ENCODE measurements at places on chromosomes 2 and 18.
A peak's percentile ranks its signal among the peaks of the same experiment; 100 is the strongest.

- no peak for DNase-seq
Observed at GRCh38 chr2:126444512-126444911, 211.4 kb upstream of the GYPC start.

DNA sequence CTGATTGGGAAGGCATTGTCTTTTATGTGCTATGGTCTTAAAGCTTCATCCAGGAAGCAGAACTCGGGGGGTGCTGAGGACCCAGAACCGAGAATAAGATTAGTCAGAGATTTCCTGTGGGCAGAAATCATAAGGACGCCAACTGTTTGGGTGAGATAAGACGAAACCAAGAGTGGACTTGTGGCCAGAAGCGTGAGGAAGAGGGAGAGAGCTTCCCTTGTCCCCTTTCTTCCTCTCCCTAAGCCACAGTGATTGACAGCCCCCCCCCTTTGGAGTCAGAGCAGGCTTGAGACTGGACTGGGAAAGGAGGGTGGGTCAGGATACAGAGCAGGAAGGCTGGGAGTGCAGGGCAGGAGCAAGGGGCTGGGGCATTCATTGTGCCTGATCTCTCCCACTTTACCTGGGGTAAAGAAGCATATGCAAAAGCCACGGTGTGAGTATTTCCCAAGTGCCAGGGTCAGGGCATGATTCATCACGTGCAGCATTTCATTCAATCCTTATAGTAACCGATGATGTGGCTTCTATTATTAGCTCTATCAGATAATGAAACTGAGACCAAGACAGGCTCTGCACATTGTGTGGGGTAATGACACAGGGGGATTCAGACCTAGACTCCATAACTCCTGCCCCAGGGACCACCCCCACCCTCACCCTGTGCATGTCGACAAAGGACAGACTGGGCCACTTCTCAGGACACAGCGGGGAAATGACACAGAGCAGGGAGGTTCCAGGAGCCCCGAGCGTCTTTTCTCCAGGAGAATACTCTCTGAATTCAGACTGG lies 3.0 kb upstream of the IL1RN start:
- peak; percentile 35 for DNase-seq

GRCh38 chr2:85933753-85934594 lies 45.2 kb upstream of the ST3GAL5 start:
- DNase-seq: no peak

DNA sequence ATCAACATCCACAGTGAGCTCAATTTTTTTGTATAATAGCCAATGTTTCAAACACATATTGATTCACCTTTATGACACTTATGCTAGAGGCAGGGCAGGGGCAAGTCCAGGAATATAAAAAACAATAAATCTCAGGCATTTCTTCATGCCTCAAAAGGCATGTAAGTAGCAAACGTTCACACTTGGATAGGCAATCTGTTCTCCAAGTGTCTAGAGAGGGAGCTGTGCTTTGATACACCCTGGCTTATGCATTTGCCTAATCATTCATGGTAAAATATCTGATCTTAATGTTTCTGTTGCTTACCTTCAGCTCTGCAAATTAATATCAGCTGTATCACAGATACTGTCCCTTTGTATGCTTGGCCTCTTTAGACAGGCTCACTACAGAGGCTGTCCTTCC lies 464.5 kb upstream of the SETBP1 start:
- DNase-seq: no peak

DNA sequence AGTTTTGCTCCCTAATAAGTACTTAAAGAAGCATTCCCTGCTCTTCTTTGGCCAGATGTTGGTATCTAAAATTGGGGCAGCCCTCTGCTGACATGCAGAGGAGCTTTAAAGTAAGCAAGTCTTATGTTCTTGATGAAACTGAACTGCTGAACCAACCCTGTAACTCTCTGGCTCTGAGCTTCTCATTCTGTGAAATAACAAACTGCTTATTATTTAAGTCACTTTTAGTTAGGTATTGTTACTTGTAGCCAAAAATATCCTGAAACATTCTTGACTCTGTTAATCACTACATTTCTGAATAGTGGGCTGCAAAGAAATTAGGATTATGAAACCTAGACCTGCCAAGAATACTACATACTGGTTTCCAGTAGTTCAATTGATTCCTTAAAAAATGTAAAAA lies 15.5 kb downstream of the PPP3R1 start:
- DNase-seq: no peak

- no peak for DNase-seq
Observed at GRCh38 chr2:60826111-60826510, 55.3 kb upstream of the REL start.

GRCh38 chr2:75586971-75587370 lies 26.2 kb upstream of the EVA1A start:
- no peak for DNase-seq

GRCh38 chr2:240952496-240953246 lies 45.7 kb upstream of the SNED1 start:
- DNase-seq: no peak

DNA sequence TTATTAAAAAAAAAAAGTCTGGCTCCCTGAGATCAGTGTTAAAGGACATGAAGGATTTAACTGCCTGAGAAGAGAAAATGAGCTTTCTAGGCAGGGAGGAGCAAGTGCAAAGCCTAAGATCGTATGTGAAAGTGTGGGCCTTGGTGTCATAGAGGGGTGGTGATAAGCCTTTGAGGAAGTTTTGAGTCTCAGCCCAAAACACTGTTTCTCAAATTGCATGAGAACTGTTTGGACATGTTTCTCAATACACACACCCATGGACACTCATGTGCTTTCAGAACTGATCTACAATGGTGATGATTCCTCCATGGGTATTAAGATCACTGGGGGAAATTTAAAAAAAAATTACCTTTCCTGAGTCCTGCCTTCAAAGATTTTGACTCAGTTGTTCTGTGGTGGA lies 336.7 kb upstream of the RND3 start:
- DNase-seq: no peak

DNA sequence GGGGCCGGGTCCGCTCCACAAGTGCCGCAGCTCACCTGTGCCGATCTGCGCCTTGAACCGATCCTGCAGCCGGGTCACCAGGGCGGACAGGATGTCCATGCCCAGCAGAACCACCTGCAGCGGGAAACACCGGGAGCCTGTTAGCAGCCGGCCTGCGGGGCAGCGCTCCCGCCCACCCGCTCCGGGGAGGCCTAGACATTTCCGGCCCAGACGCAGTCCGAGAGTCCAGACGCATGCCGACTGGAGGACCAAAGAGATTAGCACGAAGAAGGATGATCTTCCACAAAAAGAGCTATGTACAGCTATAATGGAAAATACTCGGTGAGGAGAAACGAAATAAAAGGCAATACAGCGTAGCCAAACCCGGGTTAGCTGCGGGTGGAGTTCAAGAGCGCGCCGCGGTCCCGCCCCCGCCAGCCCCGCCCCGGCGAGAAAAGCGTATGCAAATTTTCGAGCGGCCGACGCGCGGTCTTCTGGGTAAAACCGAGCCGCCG lies 421 bp upstream of the RNU4ATAC start:
- peak; percentile 85 for DNase-seq

GRCh38 chr2:238728330-238729260 lies 119.3 kb upstream of the TWIST2 start:
- DNase-seq: no peak

DNA sequence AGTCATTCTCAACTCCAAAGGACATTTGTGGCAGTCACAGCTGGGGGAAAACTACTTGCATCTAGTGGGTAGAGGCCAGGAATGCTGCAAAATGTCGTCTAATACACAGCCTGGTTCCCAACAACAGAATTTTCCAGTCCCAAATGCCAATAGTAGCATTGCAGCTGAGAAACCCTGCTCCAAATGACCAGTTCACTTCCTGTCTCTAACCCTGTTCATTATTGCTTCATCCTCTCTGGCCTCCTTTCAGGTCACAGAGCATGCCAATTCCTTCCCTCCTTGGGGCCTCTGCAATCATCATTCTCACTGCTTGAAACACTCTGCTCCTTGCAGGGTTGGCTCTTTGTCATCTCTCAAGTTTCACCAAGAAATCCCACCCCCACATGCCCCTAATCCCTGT lies 139.1 kb downstream of the IRS1 start:
- DNase-seq: no peak

- no peak for DNase-seq
Observed at GRCh38 chr2:56191617-56192016, 7.8 kb downstream of the CCDC85A start.

DNA sequence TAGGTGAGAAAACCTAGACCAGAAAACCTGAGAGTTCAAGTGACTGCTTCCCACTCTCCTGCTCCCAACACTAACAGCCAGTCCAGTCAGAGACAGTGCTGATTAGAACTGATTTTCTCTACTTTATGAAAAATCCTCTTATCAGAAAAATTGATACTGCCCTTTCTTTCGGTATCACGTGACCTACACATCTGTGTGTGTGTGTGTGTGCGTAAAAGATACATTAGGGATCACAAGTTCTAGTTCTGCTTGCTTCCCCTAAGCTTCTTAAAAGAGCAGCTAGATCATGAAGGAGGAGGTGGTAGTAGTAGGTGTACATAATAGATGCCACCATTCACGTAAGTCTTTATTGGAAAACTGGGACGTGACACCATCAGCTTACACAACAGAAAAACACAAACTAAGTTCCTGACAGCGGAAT lies 1.5 kb downstream of the ARL5A start:
- DNase-seq: peak; percentile 18

GRCh38 chr2:213185147-213185822 lies 33.9 kb upstream of the IKZF2 start:
- DNase-seq: peak; percentile 16

DNA sequence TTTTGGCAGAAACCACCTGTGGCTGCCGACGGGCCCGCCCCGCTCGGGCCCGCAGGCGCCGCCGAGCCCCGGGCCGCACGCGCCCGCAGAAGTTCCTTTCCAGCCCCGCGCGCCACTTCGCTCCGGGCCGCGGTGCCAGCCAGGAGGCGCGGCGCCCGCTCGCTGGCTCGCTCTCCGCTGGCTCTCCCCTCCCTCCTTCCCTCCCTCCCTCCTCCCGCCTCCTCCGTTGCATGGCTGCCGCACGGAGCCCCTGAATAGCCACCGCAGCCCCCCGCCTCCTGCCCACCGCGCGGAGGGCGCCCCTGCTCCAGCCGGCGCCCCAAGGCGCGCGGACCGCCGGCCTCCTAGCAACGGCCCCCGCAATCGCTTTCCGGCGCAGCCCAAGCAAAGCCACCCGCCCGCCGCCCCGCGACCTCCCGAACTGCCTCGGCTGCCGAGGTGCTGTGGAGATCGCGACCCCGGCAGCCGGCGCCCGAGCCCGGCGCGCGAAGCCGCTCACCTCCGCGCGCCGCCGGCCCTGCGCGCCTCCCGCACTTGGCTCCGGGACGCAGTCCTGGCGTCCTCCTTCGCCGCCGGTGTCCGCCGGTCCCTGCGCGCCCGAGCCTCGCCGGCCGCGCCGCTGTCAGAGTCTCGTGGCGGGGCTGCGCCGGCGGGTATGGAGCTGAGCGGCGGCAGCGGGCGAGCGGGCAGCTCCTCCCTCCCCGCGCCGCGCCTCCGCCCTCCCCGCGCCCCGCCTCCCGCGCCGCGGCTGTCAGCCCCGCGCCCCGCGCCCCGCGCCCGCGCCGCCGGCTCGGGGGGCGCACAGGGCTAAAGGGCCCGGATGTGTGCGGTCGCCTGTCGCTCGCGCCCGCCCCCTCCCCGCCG lies at the start of gene ZBTB7C:
Gene ZBTB7C (minus strand): TSS at position 657 of the 864 bp plus-strand sequence.
- peak; percentile 62 for DNase-seq

- no peak for DNase-seq
Observed at GRCh38 chr2:238924796-238925195, 76.9 kb downstream of the TWIST2 start.

DNA sequence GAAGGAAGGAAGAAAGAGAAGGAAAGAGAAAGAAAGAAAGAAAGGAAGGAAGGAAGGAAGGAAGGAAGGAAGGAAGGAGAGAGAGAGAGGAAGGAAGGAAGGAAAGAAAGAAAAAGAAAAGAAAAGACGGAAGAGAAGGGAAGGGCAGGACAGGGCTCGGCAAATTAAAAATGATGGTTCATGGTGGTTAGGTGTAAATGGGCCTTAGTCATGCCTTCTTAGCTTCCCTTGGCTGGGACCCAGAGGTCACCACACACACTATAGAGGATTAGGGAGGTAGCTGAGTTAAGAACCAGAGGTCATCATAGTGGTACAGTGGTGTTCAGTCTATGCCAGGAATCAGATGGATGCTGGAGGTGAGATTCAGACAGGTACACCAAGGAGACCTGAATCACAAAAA lies 9.3 kb upstream of the ATL2 start:
- no peak for DNase-seq

- DNase-seq: no peak
Observed at GRCh38 chr2:149200109-149200520, 130.3 kb upstream of the LYPD6 start.

DNA sequence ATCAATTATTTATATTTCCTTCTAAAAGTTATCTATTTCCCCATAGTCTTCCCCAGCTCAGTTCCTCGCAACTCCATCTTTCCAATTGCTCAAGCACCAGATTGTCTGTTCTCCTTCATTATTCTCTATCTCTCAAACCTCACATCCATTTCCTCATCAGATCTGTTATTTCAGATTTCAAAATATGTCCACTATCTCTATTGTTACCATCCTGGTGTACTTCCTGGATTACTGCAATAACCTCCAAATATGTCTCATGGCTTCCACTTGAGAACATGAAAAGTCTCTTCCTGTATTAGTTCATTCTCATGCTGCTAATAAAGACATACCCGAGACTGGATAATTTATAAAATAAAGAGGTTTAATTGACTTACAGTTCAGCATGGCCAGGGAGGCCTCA lies 641.7 kb upstream of the ZEB2 start:
- no peak for DNase-seq

DNA sequence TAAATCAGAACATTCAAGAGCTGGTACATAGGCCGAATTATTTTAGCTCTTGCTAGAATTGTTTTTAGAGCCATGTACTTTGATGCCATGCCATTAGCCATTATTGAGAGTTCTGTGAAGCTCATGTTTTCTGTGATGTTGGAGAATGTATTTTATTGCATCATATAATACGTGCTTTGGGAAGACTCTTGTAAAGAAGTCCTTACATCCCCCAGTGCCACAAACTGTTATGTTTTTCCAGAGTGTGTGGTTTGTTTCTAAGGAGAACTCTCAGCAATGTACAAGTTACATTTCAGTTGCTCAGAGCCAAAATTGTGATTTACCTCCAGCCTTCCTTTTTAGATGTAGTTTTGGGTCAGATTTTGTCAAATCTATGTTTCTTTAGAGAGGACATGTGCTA lies 148.6 kb downstream of the HAUS1 start:
- DNase-seq: no peak

- no peak for DNase-seq
Observed at GRCh38 chr2:550860-551567, 126.2 kb downstream of the TMEM18 start.

GRCh38 chr2:233838726-233839446 lies 15.4 kb downstream of the HJURP start:
- no peak for DNase-seq

- DNase-seq: no peak
Observed at GRCh38 chr18:3283253-3283863, 21.4 kb downstream of the MYL12B start.

Data from GM20000 (cell line).